ENCODE measurements at places on chromosomes 12 and 14. TPM values are rescaled to one million over a fixed set of nuclear protein-coding genes. Genes with fewer than 3 reads are reported as not detected.

DNA sequence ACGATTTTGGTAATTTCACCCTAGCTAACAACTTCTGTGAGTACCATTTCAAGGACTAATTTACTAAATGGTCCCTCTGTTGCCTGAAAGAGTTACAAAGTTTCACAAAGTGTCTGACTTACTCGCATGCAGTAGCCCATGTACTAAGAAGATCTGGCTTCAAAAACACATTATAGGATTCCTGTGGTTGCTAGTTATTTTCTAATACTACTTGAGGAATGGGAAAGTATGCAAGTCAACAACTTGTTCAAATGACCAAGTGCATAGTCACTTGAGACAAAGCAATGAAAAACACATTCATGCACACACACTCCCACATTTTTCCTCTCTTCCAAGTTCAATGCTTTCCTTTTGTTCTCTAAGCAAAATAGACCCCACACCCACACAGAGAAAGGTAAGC is 219.7 kb upstream of the TMPO start:
- peaks cover 28% of the 10 kb centered on the region for H3K27me3 ChIP-seq
- H3K36me3 ChIP-seq: no peaks in the 10 kb centered on the region
- no peaks in the 10 kb centered on the region for H3K4me1 ChIP-seq

GRCh38 chr12:114764510-114764909 is 80.5 kb upstream of the TBX3 start:
- DNase-seq: no peak
- no peak overlapping the region for H3K4me3 ChIP-seq
- peaks cover 25% of the 10 kb centered on the region for H3K4me1 ChIP-seq

DNA sequence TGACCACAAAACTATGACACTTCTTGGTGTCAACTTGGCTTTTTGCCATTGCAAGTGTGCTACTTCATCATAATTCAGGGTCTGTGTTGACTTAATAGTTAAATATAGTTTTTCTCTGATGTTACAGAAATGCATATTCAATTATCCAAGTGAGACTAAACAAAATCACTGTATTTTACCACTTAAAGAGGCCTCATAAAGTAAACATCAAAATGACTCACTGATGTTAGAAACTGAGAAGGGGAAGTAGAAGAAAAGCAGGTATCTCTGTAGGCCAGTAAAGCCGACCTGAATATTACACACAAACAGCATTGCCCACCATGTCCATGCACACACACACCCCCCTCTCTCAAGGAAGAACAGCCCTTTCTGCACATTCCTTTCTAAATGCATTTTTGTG is 55.4 kb downstream of the RPAP3 start:
- H3K27me3 ChIP-seq: no peaks in the 10 kb centered on the region
- no peak overlapping the region for H3K4me3 ChIP-seq
- H3K36me3 ChIP-seq: no peaks in the 10 kb centered on the region
- peak; percentile 57 for DNase-seq
- peaks cover 15% of the 10 kb centered on the region for H3K4me1 ChIP-seq

GRCh38 chr14:32507029-32507984 is 178.2 kb downstream of the AKAP6 start:
- H3K4me1 ChIP-seq: peaks cover 33% of the 10 kb centered on the region
- peak overlapping the region; percentile 5 for H3K4me3 ChIP-seq
- H3K27me3 ChIP-seq: no peaks in the 10 kb centered on the region

DNA sequence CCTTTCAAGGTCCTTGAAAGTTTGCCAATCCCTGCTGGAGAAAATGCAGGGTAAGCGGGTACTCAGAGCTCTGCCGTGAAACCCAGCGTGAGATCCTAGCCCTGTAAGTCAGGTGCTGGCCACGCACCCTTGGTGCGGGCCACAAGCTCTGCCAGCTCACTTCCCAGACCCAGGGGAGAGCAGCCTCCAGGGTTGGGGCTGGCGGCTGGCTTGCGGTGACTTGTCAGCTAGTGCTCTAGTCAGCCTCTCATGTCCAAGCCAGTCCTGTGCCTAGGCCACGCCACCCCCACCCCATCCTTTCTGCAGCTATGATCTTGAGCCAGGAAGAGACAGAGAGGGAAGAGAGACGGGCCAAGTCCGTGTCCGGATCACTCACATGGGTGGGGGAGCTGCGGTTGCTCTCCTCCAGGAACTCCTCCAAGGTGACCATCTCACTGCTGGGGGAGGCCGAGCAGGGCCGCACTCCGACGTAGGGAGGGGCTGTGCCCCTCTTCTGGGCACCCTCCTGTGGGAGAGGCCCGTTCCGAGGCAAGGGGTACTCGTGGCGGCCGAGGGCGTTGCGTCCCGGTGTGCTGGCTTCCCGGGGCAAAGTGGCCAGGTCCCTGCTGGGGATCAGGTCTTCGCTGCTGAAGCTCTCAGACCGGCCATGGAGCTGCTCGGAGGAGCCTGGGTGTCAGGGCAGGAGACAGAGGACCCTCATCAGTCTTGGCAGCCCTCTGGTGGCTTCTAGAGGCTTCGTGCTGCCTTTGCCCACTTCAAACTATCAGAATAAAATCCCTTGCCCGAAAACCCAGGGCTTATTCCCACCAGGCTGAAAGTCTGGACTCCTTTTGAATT is 33.3 kb upstream of the GPR68 start:
- no peaks in the 10 kb centered on the region for H3K27me3 ChIP-seq
- peaks cover 11% of the 10 kb centered on the region for H3K36me3 ChIP-seq
- H3K4me3 ChIP-seq: no peak overlapping the region
- H3K4me1 ChIP-seq: peaks cover 14% of the 10 kb centered on the region

KRT6C gene
- total RNA-seq: not detected

DNA sequence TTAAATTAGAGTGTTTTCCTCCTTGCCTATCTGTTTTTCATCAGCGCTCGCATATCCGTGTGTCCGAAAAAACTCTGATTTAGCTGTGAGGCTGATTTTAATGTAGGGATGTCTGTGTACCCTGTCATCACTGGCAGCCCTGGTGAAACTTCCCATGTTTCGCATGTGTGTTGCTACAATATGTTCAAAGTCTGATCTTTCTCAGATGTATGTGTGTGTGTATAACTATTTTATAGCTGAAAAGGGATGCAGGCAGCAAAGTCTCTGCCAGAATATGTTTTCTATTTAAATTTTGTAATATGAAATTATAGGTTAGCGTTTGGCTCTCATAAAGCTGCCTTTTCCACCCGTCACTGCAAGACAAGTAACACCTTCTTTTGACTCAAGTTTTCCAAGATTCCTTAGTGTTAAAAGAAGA is 154.8 kb downstream of the TMTC2 start:
- H3K36me3 ChIP-seq: no peaks in the 10 kb centered on the region
- no peaks in the 10 kb centered on the region for H3K4me1 ChIP-seq
- no peak for DNase-seq
- H3K4me3 ChIP-seq: no peak overlapping the region
